ENCODE measurements at places on chromosomes 16 and 17. TPM values are rescaled to one million over a fixed set of nuclear protein-coding genes. Genes with fewer than 3 reads are reported as not detected.
A peak's percentile ranks its signal among the peaks of the same experiment; 100 is the strongest.

C1QTNF8 gene
- not detected for total RNA-seq

ACSM2A gene
- 0.09 TPM for total RNA-seq

GRCh38 chr16:57143149-57143921 is 42.5 kb downstream of the PSME3IP1 start:
- no peak for DNase-seq

- peak; percentile 27 for DNase-seq
Measured at GRCh38 chr16:82735673-82736091, 108.9 kb downstream of the CDH13 start.

- no peak for DNase-seq
Measured at GRCh38 chr16:48511716-48512115, 98.3 kb downstream of the N4BP1 start.
